ENCODE measurements at places on chromosomes 16 and 17. TPM values are rescaled to one million over a fixed set of nuclear protein-coding genes. Genes with fewer than 3 reads are reported as not detected.

GRCh38 chr16:87046235-87046634, 271.0 kb downstream of the C16orf95 start:
- H3K4me3 ChIP-seq: no peak overlapping the region
- no peak overlapping the region for H3K27ac ChIP-seq
- H3K4me1 ChIP-seq: peaks cover 12% of the 10 kb centered on the region
- no peak for DNase-seq

DNA sequence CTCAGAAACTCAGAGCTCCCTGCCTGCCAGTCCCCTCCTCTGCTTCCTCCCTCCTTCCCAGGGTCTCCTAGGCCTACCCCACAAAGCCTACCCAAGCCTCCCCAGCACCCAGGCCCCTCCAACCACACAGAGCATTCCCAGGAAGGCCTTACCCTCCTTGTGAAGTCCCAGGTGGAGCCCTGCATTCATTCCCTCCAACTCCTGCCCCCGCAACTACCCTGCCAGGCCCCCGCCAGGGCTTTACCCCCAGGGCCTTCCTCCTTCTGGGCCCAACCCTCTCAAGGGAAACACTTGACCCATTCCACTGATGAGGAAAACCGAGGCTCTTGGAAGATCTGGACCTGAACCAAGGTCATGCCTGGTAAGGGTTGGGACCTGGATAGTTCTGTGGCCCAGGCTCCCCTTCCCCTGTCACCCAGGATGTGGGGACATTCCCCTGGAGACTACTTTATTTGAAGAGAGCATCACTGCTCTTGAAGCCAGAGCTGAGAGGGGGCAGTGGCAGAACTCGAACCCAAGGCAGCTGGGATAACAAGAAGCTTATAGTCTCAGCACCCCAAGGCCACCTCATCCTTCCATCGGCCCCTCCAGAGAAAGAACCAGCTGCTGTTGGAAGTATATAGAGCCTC, 12.5 kb downstream of the PLLP start:
- H3K4me1 ChIP-seq: no peaks in the 10 kb centered on the region
- H3K27ac ChIP-seq: no peak overlapping the region
- no peak overlapping the region for H3K4me3 ChIP-seq
- no peaks in the 10 kb centered on the region for H3K27me3 ChIP-seq
- no peaks in the 10 kb centered on the region for H3K36me3 ChIP-seq

- no peak overlapping the region for H3K4me3 ChIP-seq
- DNase-seq: no peak
- H3K4me1 ChIP-seq: peaks cover 17% of the 10 kb centered on the region
- H3K27me3 ChIP-seq: no peaks in the 10 kb centered on the region
- no peaks in the 10 kb centered on the region for H3K36me3 ChIP-seq
These were observed 4.8 kb upstream of the CDK5RAP3 start for GRCh38 chr17:47966079-47966519.

DNA sequence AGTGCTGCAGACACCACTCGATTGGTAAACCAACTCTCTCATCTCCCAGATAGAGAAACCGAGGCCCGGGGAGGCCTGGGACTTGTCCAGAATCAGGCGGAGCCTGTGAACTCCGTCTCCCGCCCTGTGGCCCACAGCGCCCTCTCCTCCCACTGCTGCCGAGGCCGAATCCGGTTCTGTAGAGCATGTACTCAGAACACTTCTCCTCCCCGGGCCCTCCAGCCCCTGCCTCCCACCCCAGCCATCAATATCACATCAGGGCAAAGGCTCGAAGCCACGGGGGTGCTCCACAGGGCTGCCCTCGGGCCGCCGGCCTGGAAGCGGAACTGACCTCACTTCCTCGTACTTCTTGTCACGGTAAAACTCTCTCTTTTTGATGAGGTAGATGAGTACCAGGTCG, 13.0 kb downstream of the EMC6 start:
- H3K4me3 ChIP-seq: no peak overlapping the region
- no peak overlapping the region for H3K27ac ChIP-seq
- H3K36me3 ChIP-seq: no peaks in the 10 kb centered on the region
- H3K27me3 ChIP-seq: peaks cover 15% of the 10 kb centered on the region
- peaks cover 10% of the 10 kb centered on the region for H3K4me1 ChIP-seq

DNA sequence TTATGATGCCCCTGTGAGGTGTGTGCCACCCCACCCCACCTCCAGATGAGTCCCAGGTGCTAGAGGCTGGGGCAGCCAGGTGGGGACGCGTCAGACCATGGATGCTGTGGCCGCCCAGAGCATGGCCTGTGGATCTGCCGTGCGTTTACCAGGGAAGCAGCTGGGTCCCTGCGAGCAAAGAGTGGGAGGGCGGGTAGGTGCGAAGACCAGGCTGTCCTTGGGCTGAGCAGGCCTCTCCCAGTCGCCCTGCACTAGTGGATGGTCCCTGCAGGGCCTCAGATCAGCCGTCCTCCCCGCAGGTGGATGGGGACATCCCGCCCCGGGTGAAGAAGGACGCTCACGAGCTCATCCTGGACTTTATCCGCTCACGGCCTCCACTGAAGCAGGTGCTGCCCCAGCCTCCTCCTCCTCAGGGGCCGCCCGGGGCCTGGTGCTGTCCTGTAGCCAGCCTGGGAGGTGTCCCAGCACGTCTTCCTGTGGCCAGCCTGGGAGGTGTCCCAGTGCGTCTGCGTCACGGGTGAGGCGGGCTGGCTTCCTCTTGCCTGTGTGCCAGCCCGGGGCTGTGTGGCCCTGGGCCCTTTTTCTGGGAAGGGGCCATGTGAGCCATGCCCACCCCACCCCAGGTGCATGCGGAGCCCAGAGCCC, 18.0 kb upstream of the TCF25 start:
- no peaks in the 10 kb centered on the region for H3K27me3 ChIP-seq
- no peaks in the 10 kb centered on the region for H3K36me3 ChIP-seq
- no peak for DNase-seq
- no peaks in the 10 kb centered on the region for H3K4me1 ChIP-seq

DNA sequence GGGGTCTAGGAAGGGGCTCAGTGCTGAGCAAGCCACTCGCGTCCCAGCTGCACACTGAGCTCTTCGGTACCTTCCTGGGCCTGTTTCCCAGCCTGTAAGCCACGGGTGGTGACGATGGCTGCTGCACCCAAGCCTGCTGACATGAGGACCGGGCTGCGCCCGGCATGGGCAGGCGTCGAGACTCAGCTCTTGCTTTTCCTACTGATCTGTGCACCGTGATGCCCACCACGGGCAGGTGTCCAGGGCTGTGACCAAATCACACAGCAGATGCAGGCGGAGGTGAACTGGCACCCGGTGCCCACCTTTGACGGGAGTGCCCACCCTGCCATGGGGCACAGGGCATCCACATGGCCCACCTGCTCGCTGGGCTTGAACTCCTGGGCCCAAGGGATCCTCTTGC, 17.9 kb downstream of the CCDC57 start:
- H3K27me3 ChIP-seq: no peaks in the 10 kb centered on the region
- peaks cover 21% of the 10 kb centered on the region for H3K36me3 ChIP-seq

DNA sequence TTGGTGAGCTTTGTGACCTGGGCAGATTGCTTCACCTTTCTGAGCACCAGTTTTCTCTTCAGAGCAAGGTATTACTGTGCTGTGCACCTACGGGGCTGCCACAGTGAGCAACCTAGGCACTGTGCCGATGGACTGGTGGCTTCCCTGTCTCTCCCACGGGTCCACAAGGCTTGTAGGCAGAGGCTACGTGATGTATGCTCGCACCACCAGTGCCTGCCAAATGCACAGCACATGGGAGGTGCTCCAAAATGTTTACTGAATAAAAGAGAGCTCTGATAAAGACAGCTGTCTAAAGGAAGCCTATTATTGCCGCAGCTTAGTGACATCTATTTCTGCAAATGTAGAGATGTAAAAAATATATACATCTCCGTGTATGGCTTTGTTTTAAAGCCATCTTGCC, 139.2 kb downstream of the CDK5R1 start:
- no peak for DNase-seq
- H3K27ac ChIP-seq: no peak overlapping the region
- peaks cover 10% of the 10 kb centered on the region for H3K4me1 ChIP-seq
- no peaks in the 10 kb centered on the region for H3K36me3 ChIP-seq

- peaks cover 14% of the 10 kb centered on the region for H3K27me3 ChIP-seq
- no peak within 1 kb of the TSS for H3K27ac ChIP-seq
- H3K4me1 ChIP-seq: peaks cover 7% of the 10 kb centered on the region
- no peak for DNase-seq
These were observed at the start of gene LLGL2 for GRCh38 chr17:75524970-75525805. LLGL2 (plus strand) TSS chr17:75525697; CDS start chr17:75543427, 17,730 bp downstream.

GRCh38 chr17:1227917-1228780, 42.1 kb upstream of the BHLHA9 start:
- no peak overlapping the region for H3K27ac ChIP-seq
- H3K4me1 ChIP-seq: peaks cover 6% of the 10 kb centered on the region
- H3K4me3 ChIP-seq: no peak overlapping the region
- no peak for DNase-seq
- H3K27me3 ChIP-seq: peaks cover 45% of the 10 kb centered on the region

- H3K36me3 ChIP-seq: peaks cover 15% of the 10 kb centered on the region
- no peak overlapping the region for H3K4me3 ChIP-seq
- DNase-seq: peak; percentile 43
- peaks cover 11% of the 10 kb centered on the region for H3K4me1 ChIP-seq
- H3K27me3 ChIP-seq: no peaks in the 10 kb centered on the region
- H3K27ac ChIP-seq: no peak overlapping the region
These were observed 25.8 kb downstream of the WSB1 start for GRCh38 chr17:27319541-27320221.

- DNase-seq: no peak
- H3K36me3 ChIP-seq: no peaks in the 10 kb centered on the region
- H3K4me3 ChIP-seq: no peak overlapping the region
- peaks cover 7% of the 10 kb centered on the region for H3K4me1 ChIP-seq
These were observed 275.0 kb upstream of the CDH5 start for GRCh38 chr16:66091471-66091891.

DNA sequence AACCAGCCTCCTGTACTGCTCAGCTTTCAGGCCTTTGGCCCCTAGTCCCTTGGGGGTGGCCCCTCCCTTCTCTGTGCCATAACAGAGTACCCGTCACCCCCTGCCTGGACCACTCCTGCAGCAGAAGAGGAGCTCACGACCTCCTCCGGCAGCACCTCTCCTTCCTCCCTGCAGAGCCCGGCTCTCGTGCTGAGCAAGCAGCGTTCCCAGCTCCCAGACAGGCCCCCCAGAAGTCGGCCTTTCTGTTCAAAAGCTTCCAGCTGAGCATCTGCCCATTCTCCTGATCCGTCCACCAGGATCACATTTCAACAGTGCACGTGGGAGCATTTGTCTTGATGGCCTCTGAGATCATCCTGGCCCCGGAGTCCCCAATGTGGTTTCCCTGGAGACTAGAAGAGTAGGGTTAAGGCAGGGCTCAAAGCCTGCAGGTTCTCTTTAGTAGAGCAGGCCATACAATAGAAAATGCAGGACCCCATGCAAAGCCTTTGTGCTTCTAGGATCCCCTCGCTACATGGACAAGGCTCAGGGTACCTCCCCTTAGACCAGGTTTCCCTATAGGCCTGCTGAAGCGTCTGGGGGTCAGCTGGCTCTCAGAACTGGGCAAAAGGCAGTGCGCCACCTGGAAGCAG, 35.6 kb downstream of the NLRC3 start:
- no peak overlapping the region for H3K27ac ChIP-seq
- H3K4me3 ChIP-seq: no peak overlapping the region
- H3K36me3 ChIP-seq: peaks cover 5% of the 10 kb centered on the region
- no peaks in the 10 kb centered on the region for H3K27me3 ChIP-seq
- H3K4me1 ChIP-seq: peaks cover 5% of the 10 kb centered on the region

GRCh38 chr16:87607223-87607622, 4.9 kb downstream of the JPH3 start:
- H3K4me3 ChIP-seq: no peak overlapping the region
- H3K27me3 ChIP-seq: peaks cover 54% of the 10 kb centered on the region
- DNase-seq: no peak
- no peaks in the 10 kb centered on the region for H3K36me3 ChIP-seq
- H3K27ac ChIP-seq: no peak overlapping the region

DNA sequence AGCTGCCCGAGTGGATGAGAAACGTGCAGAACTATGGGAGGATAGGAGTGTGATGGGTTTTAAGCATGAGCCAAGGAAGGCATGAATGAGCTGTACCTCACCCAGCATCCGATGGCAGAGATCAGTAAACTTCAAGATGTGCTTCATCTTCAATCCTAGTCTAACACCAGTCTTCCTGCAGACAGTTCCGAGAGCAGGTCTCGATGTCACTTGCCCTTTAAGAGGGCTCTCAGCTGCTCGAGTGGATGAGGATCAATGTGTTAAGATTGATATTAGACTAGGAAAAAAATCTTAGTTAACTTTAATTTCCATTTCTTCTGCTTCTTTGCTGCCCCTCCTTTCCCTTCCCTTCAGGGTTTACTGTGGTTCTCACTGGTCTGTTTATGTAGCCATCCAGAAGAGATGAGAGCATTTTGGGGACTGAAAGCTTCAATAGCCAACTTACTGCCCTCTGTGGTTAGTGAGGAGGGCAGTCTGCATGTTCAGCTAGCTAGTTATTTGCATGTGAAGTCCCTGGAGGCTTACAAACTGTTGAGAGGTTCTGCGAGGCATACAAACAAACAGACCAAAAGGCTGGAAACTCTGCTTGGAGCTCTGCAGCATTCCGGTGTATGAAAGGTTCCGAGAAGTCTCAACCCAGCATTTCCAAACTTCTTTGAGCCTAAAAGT, 15.3 kb downstream of the KLHL36 start:
- H3K36me3 ChIP-seq: peaks cover 26% of the 10 kb centered on the region
- no peak overlapping the region for H3K27ac ChIP-seq
- no peak for DNase-seq
- H3K4me1 ChIP-seq: no peaks in the 10 kb centered on the region

- no peak overlapping the region for H3K4me3 ChIP-seq
- no peak overlapping the region for H3K27ac ChIP-seq
- H3K36me3 ChIP-seq: no peaks in the 10 kb centered on the region
- no peaks in the 10 kb centered on the region for H3K27me3 ChIP-seq
- DNase-seq: no peak
- peaks cover 11% of the 10 kb centered on the region for H3K4me1 ChIP-seq
These were observed 73.6 kb downstream of the ABCC6 start for GRCh38 chr16:16149710-16150116.

DNA sequence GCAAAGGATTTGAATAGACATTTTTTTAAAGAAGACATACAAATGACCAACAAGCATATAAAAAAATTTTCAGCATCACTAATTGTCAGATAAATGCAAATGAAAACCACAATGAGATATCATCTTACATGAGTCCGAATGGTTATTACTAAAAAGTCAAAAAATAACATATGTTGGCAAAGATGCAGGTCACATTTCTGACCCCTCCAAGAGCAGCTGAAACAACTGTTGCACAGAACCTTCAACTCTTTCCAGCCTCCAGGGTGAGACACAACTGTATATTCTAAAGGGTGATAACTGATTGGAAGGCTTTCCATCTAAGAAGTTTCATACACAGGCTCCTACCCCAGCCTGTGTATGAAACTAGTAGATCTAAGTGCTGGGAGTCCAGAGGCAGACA, 51.9 kb downstream of the SLFN5 start:
- H3K27ac ChIP-seq: no peak overlapping the region
- H3K4me1 ChIP-seq: no peaks in the 10 kb centered on the region
- no peak overlapping the region for H3K4me3 ChIP-seq
- no peaks in the 10 kb centered on the region for H3K36me3 ChIP-seq

- H3K27ac ChIP-seq: no peak overlapping the region
- H3K27me3 ChIP-seq: no peaks in the 10 kb centered on the region
- no peak overlapping the region for H3K4me3 ChIP-seq
These were observed 18.2 kb downstream of the CASC3 start for GRCh38 chr17:40158438-40159013.

The NAT9 gene
- 58.4 TPM for total RNA-seq

The KRTAP2-2 gene
- not detected for total RNA-seq

The GGT6 gene
- not detected for total RNA-seq

The KRT25 gene
- not detected for total RNA-seq

The CDH8 gene
- total RNA-seq: 13.2 TPM

The RAB26 gene
- total RNA-seq: 1.2 TPM

The RRAD gene
- total RNA-seq: 12.1 TPM

The MYH1 gene
- not detected for total RNA-seq

The ZDHHC1 gene
- total RNA-seq: 3.7 TPM

The ACAP1 gene
- total RNA-seq: 14.4 TPM

The MPDU1 gene
- 51.2 TPM for total RNA-seq

The DNASE1L2 gene
- total RNA-seq: 1.2 TPM

Data from astrocyte (in vitro differentiated cells and primary cell).